T-helper 22 cell (primary cell): ENCODE measurements at places on chromosomes 7 and 10.

DNA sequence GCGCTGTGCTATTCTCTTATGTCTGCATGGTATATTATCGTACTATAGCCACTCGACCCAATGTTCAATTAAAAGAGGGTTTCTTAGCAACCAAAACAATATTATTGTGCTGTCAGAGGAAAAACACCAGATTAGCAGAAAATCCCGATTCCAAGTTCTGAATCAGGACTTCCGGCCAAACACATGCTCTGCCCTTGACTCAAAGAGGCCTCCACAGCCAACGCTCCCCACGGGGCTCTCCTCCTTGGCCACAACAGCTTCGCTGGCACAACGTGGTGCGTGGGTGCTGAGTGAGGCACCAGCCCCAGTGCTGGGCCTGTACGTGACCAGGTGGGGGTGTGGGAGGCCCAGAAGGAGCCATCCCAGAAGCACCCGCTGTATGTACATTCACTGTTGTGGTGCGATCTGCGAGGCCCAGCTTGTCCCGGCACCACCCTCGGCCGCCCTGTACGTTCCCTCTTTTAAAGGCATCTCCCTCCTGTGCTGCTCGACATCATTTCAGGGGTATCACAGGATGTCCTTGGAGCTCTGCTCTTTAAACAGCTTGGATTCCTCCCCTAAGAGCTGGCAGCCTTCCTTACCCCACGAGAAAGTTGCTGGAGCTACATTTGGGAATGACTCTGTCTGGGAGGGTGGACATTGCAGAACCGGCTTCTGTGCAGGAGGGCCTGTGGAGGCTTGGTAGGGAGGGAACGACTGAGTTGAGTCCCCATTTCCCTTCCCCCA, 736.2 kb downstream of the PARD3 start:
- no peak for DNase-seq

DNA sequence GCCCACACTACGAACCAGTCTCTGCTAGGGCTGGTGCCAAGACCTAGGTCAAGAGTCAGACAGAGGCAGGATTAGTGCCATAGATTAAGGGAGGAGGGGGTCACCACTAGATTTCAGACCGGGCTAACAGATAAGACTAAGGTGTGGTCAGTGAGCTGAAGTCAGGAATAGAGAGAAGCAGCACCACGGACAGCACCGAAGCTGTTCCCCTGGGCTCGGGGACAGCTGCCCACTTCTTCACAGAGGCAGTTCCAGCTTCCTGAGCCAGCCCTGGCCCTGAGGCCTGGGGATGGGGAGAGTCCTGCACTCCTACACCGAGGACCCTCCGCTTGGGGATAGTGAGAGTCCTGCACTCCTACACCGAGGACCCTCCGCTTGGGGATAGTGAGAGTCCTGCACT, 11.2 kb upstream of the JAKMIP3 start:
- DNase-seq = no peak

DNA sequence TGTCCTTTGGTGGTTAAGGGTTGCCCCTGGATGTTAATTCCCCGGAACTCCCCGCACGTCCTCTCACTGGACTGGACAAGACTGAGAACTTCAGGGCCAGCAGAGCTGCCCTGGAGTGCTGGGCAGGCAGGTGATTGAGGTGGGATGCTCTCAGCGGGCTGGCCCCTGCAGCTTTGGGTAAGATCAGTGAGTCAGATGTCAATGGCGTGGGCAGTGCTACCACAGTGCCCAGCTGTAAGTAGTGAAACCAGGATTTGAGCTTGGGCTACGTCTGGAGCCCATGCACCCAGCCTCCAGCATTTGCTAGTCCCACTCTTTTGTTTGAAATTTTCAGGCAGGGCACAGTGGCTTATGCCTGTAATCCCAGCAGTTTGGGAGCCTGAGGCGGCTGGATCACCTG, 6.7 kb upstream of the SEPHS1 start:
- DNase-seq = no peak

- DNase-seq = no peak
Measured at GRCh38 chr7:101232141-101232850, 5.3 kb downstream of the CLDN15 start.

DNA sequence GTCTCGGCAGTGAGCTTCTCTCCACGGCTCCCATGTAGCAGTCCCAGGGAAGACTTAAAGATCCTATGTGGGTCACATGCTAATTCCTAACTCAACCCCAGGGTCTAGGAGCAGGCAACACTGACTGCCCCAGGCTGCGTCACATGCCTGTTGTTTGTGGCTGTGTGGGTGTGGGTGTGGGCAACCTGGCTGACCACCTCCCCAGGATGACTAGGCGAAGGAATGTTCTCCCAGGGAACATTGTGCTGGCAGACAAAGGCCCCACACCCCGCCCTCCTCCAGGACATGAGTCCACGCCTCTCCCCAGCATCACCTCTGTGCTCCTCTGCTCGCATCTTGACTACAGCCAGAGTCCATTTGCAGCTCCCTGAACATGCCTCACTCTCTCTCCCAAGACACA, 30.3 kb downstream of the SLC29A3 start:
- no peak for DNase-seq

GRCh38 chr7:115038158-115038557, 116.3 kb downstream of the MDFIC start:
- no peak for DNase-seq

DNA sequence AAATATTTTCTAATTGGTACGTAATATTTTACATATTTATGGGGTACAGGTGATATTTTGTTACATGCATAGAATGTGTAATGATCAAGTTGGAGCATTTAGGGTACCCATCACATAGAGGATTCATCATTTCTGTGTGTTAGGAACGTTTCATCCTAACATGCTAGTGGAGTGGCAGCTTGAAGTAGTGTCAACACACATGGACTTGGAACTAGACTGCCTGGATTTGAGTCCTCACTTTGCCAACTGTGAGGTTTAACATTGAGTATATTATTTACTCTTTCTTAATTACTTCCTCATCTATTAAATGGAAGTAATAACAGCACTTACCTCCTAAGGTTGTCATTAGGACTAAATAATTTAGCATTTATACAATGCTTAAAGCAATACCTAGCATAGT, 241.9 kb downstream of the PLXDC2 start:
- no peak for DNase-seq

DNA sequence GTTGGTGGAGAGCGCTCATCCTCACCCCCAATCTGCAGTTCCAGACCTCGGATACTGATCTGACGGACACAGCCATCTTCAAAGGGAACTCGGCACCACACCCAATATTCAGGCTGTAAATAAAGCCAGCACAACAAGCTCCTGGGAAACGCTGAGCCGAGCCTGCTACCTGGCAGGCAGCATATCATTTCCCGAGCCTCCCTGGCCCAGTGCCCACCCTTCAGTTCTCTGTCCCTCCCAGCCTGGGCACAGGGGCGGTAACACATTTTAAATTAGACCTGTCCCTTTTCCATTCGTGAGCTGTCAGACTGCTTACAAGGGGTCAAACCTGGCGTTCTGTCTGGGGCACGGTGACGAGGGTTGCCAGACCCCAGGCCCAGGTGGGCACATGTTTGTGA, 250.5 kb downstream of the ARHGAP12 start:
- DNase-seq = no peak

DNA sequence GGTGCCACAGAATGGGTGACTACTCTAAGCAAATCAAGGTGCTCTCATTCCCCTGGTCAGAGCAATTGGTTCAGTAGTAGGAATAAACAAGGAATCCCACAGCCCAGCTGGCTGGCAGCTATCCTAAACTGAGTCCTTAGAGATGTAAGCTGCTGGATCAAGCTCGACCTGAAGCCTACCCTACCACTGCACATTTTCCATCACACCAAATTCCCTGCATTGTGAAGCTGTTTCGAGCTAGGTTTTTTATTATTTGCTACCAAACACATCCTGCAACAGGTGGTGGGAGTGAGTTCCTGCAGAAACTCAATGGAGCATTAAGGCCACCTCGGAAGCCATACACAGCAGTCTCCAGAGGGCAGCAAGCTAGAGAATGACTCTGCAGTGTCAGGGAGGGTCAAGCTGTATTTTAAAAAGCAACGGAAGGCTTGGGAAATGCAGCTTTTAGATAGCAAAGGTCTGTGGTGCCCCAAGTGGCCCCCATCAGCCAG, 33.7 kb upstream of the TNRC18 start:
- no peak for DNase-seq

GRCh38 chr7:29435167-29435566, 128.5 kb upstream of the PRR15 start:
- DNase-seq = no peak

DNA sequence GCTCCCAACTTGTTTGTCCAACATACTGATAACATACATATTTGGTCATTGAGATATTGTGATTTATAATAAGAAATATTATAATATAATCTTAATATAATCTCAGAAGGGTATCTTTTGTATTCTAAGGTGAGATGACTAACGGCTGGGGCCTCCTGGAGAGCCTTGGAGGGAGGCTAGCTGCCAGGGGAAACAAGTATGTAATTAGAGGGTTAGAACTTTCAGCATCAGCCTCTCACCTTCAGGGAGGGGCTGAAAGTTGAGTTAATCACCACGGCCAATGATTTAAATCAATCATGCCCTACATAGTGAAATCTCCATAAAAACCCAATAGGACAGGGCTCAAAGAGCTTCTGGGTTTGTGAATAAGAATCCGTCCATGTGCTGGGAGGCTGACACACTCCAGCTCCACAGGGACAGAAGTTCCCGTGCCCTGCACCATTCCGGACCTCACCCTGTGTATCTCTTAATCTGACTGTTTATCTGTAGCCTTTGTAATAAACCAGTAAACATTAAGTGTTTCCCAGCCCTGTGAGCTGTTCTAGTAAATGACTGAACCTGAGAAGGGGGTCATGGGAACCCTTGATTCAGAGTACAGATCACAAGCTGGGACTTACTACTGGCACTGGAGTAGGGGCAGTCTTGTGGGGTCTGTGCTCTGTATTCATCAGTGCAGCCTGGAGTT, 86.3 kb upstream of the STEAP1B start:
- no peak for DNase-seq

- DNase-seq = no peak
Measured at GRCh38 chr7:147014286-147014955, 897.8 kb downstream of the CNTNAP2 start.

- no peak for DNase-seq
Measured at GRCh38 chr7:28166982-28167715, 13.4 kb downstream of the JAZF1 start.

- DNase-seq = no peak
Measured at GRCh38 chr7:17946591-17946990, 6.3 kb upstream of the SNX13 start.

DNA sequence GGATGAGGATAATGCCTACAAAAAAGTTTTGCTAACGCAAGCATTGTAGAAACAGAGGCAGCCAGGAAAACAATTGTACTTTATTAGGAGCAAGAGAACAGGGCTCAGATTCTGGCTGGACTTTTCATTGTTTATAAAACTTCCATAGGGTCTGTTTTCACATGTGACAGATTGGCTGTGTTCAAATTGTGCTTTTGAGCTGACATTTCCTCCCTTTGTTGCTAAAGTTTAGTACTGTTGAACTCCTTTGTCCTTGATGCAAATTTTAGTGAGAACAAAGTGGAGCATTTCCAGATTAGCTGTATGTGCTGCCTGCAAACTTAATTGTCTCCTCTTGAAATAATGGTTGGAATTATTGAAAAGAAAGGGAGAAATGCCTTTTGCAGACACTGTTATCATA, 221.0 kb upstream of the FZD1 start:
- no peak for DNase-seq

DNA sequence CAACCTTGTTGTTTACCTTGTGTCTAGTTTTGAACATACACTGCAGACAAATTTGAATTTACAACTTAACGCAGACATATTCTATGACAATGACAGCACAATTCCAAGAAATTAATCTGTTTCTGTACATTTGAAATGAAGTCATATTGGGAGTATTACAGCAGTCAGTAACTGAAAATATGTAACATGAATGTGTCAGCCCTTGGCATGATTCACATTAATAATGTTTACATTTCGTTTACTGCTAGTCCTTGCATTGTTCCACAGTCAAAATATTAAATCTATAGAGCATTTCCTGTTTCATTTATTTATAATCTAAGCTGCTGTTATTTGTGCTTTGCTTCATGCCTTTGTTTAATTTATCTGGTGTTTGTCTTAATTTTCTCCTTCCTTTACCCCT, 80.4 kb downstream of the NOC3L start:
- DNase-seq = no peak

- no peak for DNase-seq
Measured at GRCh38 chr10:18875477-18875876, 173.1 kb upstream of the MALRD1 start.

- no peak for DNase-seq
Measured at GRCh38 chr10:25557136-25557535, 376.9 kb upstream of the MYO3A start.
